ENCODE measurements at places on chromosomes 5 and 9.

DNA sequence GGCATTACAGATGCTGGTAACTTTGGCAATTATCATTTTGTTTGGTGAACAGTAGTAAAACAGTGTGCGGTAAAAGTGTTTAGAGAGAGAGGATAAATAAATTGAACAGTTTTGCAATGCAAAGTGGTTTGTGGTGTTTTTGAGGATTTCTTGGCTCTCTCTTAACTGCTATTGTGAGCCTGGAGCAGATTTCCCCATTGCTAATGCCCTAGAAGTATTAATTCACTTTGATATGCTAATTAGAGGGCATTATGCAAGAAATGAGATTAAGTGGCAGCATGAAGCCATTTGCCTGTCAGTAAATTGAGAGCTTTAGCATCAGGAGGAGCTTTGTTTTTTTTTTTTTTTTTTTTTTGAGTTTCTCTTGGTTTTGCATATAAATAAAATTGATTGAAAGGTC lies 8.2 kb downstream of the PBX3 start:
- DNase-seq: no peak

GRCh38 chr5:61966997-61967396 lies 339.0 kb upstream of the KIF2A start:
- no peak for DNase-seq

- no peak for DNase-seq
These were observed 27.6 kb downstream of the COL15A1 start for GRCh38 chr9:98971168-98971914.

- no peak for DNase-seq
These were observed 475.6 kb downstream of the MAN2A1 start for GRCh38 chr5:110165366-110165765.

DNA sequence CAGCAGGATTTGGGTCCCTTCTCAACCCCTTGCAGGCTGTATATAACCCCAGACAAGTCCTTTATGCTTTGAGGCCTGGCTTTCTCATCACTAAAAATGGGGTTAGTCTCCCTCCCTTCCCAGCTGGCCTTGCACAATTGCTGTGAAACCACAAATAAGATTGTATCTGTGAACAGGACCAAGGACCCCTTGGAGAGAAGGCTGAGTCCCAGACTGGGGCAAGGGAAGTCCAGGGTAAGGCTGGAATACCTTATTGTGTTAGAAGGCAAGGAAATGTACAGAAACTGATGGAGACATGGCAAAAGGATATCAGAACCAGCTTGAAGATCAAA lies 11.4 kb downstream of the MACROH2A1 start:
- no peak for DNase-seq

- DNase-seq: no peak
These were observed 147.1 kb downstream of the ENC1 start for GRCh38 chr5:74493411-74493810.

GRCh38 chr9:134325096-134325812 lies 1.0 kb upstream of the RXRA start:
- no peak for DNase-seq

DNA sequence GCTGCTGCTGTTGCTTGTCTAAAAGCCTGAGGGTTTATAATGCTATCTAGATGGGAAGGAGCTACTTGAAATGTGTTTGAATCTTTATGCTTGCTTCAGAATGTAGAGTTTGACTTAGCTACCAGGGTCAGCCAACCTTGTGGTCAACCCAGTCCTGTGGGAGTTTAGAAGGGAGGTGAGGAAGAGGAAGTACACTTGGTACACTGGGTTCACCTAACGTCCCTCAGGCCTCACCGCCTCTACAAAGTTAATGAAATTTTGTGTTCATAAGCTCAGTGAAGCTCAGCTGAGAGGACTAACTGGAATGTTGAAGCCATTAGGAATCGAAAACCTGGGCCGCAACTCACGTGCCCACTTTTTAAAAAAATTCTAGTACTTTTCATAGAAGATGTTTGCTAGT lies 10.7 kb downstream of the IQGAP2 start:
- DNase-seq: no peak

- no peak for DNase-seq
These were observed 3.3 kb downstream of the TLX3 start for GRCh38 chr5:171312129-171312974.

DNA sequence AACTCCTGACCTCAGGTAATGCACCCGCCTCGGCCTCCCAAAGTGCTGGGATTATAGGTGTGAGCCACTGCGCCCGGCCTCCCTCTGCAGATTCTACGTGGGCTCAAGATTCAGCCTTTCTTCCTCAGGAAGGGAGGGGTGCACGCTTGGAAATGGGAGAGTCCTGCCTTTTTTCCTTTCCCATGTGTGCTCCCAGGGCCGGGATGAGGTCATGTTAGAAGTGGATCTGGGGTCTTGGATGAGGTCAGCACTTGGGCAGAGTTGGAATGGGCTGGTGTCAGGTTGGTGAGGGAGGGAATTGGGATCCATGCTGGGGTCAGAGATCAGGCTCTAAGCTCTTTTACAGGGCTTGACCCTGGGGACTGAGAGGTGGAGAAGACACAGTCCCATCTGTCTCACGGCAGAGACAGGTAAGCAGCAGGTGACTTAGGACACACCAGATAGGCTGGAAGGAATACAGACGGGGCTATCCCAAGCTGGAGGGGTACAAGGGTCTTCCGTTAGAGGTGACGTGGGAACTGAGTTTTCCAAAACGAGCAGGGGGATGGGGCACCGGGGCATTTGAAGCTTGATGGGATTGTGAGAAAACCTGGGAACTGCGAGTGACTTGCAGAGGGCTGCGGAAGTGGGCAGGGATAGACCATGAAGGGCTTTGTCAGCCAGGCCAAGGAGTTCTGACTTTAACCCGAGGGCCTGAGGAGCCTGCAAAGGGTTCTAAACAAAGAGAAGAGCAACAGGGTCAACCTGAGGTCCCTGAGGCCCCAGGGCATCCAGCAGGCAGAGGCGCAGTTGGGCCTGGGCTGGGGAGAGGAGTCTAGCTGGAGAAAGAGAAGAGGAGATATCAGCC lies 1.8 kb upstream of the AQP7 start:
- DNase-seq: no peak

GRCh38 chr5:109550077-109550476 lies 139.7 kb upstream of the MAN2A1 start:
- DNase-seq: no peak

DNA sequence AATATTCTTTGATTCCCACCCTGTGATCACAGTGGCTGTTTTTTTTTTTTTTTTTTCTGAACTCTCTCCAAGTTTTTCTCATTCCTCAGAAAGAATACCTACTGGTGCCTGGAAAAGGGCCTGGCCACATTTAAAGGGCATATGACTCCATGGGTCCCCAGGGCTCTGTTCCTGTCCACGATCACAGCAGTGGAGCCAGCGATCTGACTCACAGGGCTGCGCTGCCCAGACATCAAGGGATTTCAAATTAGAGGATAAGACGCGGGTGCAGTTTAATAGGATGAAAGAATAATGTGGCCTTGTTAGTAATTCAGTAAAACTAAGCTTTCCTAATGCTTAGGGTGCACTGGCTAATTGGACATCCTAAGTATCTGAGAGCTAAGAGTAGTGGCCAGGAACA lies 175.1 kb upstream of the MSX2 start:
- DNase-seq: no peak

DNA sequence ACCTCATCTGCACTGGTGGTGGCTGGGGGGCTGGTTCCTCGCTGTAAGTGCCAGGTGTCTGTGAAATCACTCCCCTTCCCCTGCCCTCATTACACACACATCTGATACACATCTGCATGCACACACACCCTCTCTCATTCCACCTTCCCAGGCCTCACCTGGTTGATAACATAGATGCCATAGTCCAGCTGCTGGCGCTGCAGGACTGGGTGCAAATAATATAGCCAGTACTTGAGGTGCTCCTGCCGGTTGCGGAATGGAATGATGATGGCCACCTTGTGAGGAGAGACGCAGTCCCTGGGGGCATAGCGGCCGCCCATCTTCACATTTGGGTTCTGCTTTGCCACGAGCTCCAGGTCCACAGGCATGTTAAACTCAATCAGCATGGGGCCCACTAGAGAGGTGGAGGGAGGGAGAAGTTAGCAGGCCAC lies 32.1 kb downstream of the B4GALT1 start:
- DNase-seq: no peak

GRCh38 chr5:57772512-57772911 lies 289.9 kb upstream of the ACTBL2 start:
- no peak for DNase-seq
